ENCODE measurements at places on chromosomes 6 and 20. TPM values are rescaled to one million over a fixed set of nuclear protein-coding genes. Genes with fewer than 3 reads are reported as not detected.

Gene CCN2
- total RNA-seq: 25.3 TPM

Gene MPIG6B
- total RNA-seq: not detected

Gene KAT14
- 19.1 TPM for total RNA-seq

Gene SLC22A2
- not detected for total RNA-seq

Gene EYA2
- total RNA-seq: 0.14 TPM

Gene PRRT1
- 0.18 TPM for total RNA-seq

Gene PLN
- total RNA-seq: 0.28 TPM

Gene RAET1G
- total RNA-seq: 4.1 TPM

Gene RIPPLY2
- 0.28 TPM for total RNA-seq
